ENCODE measurements at places on chromosomes 12 and 14. TPM values are rescaled to one million over a fixed set of nuclear protein-coding genes. Genes with fewer than 3 reads are reported as not detected.

Gene TRPV4
- 4.8 TPM for total RNA-seq

Gene CYP27B1
- 0.22 TPM for total RNA-seq

Gene FGD4
- 59.5 TPM for total RNA-seq

Gene SALL2
- total RNA-seq: 4.4 TPM

Gene RNASE7
- not detected for total RNA-seq

Gene RAB35
- total RNA-seq: 26.0 TPM

Gene AQP5
- not detected for total RNA-seq

Gene FGF23
- not detected for total RNA-seq

Gene ZDHHC22
- total RNA-seq: not detected

Gene ADAMTS20
- total RNA-seq: not detected

Gene SLC4A8
- total RNA-seq: 4.1 TPM

Gene KRT75
- 1.4 TPM for total RNA-seq

Gene TTC8
- total RNA-seq: 40.4 TPM

Gene ITGA7
- 17.9 TPM for total RNA-seq

Gene DPY19L2
- total RNA-seq: 0.65 TPM

Gene GUCY2C
- total RNA-seq: 0.11 TPM

Gene KRT86
- total RNA-seq: 2.0 TPM

Gene SYCP3
- 0.52 TPM for total RNA-seq

Gene NOC4L
- 7.2 TPM for total RNA-seq

Gene C12orf56
- not detected for total RNA-seq

Gene SAMD4A
- 53.2 TPM for total RNA-seq

Gene PTPN21
- total RNA-seq: 25.9 TPM

Gene ACOT6
- not detected for total RNA-seq

Gene CEP128
- 9.3 TPM for total RNA-seq

Gene FRMD6
- 330 TPM for total RNA-seq

Gene NELL2
- not detected for total RNA-seq

Gene FGF6
- total RNA-seq: not detected

Gene MEG3
- total RNA-seq: 501 TPM

Gene VSIG10
- total RNA-seq: 27.1 TPM

Gene CNTN1
- not detected for total RNA-seq

Gene TNFAIP2
- 60.6 TPM for total RNA-seq

Gene YBX3
- 168 TPM for total RNA-seq

Gene FAM90A1
- total RNA-seq: 0.13 TPM

Gene PIWIL1
- not detected for total RNA-seq

Gene RECQL
- 94.7 TPM for total RNA-seq

Gene TAS2R20
- 6.7 TPM for total RNA-seq

Gene BRF1
- 29.8 TPM for total RNA-seq

Gene AMDHD1
- total RNA-seq: 1.1 TPM

Gene PTGDR
- total RNA-seq: 0.11 TPM

Gene LRTM2
- not detected for total RNA-seq

Gene PMCH
- total RNA-seq: 0.22 TPM

Gene CD27
- not detected for total RNA-seq

Gene ARHGEF40
- total RNA-seq: 30.7 TPM

Gene CLEC4C
- not detected for total RNA-seq

Gene REP15
- total RNA-seq: 6.5 TPM

Gene CARMIL3
- total RNA-seq: 0.22 TPM

Gene PZP
- total RNA-seq: not detected

Gene NRL
- 1.4 TPM for total RNA-seq

Gene ARHGEF25
- 16.2 TPM for total RNA-seq

Gene AQP6
- not detected for total RNA-seq

Gene AKAP3
- 4.0 TPM for total RNA-seq

Gene KITLG
- total RNA-seq: 14.9 TPM

Gene TBX5
- 5.5 TPM for total RNA-seq

Gene KIF5A
- total RNA-seq: under 0.01 TPM

Gene HIF1A
- 556 TPM for total RNA-seq

Gene SERPINA1
- total RNA-seq: 15.8 TPM

Gene CAPS2
- total RNA-seq: 7.8 TPM

Gene CLEC1B
- not detected for total RNA-seq

Gene CPNE6
- total RNA-seq: not detected
